ENCODE measurements at places on chromosomes 1 and 21. TPM values are rescaled to one million over a fixed set of nuclear protein-coding genes. Genes with fewer than 3 reads are reported as not detected.

- DNase-seq: no peak
Measured at GRCh38 chr1:18618546-18619466, 11.8 kb upstream of the PAX7 start.

- DNase-seq: no peak
Measured at GRCh38 chr1:177210071-177210470, 39.3 kb downstream of the BRINP2 start.

DNA sequence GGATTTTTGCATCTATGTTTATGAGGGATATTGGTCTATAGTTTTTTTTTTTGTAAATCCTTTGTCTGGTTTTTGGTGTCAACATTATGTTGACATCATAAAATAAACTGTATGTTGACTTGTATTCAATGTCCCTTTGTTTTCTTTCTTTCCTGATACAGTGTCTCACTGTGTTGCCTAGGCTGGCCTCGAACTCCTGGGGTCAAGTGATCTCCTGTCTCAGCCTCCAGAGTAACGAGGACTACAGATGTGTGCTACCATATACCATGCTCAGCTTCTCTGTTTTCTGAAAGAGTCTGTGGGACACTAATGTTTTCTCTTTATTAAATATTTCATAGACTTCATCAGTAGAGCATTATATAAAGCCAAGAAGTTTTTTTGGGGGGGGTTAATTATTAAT lies 18.3 kb downstream of the MAN1C1 start:
- DNase-seq: no peak

- DNase-seq: no peak
Measured at GRCh38 chr1:79196211-79196610, 189.7 kb upstream of the ADGRL4 start.

GRCh38 chr1:29324771-29325351 lies 88.5 kb downstream of the PTPRU start:
- no peak for DNase-seq

DNA sequence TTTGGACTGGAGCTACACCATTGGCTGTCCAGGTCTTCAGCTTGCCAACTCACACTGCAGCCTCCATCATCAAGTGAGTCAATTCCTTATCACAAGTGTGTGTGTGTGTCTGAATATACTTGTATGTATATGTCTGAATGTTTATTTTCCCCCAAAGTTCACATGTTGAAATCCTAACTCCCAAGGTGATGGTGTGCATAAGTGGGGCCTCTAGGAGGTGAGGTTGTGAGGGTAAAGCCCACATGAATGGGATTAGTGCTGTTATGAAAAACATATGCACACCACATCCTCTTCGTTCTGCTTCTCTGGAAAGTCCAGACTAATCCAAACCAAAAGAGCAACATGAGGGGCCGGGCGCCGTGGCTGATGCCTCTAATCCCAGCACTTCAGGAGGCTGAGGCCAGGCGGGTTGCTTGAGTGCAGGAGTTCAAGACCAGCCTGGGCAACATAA lies 48.7 kb upstream of the LBR start:
- no peak for DNase-seq

DNA sequence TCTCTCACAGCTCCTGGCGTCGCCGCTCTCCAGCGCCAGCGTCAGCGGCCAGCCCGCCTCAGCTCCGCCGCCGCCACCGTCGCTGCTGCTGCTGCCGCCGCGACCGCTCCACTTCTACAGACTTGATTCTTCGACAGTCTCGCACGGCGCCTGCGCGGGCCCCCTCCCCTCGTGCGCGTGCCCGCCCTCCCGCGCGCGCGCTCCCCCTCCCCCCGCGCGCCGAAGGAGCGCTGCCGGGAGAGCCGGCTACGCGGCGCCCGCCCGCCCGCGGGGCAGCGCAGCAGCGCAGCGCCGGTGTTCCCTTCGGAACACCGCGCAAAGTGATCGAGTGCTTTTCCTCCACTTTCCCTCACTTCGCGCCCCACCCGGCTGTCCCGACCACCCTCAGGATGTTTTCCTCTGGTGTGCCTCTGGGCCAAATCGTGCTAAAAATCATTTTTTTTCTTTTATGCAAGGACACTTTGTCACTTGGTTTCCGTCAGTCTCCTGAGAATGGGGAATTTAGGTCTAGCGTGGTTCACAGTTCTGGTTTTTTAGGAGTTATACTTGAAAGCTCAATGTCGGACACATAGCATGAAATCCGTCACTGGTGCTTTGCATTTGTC lies at the start of gene IRF2BP2:
Gene IRF2BP2, minus strand, starts transcription at position 118 of the 605 bp plus-strand sequence. CDS start 684 bp downstream, outside the sequence.
- DNase-seq: peak; percentile 80

DNA sequence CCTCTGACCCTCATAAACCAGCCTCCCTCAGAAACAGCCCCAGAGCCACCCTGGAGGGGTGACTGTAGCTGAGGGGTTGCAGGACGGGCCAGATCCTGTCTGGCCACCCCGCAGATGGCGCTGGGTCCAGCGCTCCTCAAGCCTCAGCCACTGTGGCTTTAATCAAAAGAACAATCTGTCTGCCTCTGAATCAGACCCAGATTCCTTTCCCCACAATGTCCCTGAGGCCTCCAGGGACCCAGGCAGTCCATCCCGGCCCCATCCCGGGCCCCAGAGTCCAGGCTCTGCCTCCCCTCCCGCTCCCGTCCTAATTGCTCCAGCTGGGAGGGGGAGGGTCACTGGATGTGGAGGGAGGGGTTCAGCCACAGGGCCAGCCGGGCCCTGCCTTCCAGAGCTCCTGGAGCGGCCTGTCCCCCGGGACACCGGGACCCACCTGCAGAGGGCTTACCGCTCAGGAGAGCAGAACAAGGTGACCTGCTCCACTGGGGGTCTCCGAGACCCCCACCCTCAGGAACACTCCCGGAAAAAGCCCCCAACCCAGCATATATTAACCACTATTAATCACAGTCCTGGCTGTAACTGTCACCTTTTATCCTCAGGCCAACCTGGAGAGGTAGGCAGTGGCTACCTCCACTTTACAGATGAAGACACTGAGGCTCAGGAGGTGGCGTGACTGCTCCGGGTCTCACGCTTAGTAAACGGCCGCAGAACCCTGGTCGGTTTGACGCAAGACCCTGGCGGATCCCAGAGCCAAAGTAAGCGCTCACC lies 836 bp upstream of the FBLIM1 start:
- DNase-seq: no peak

- no peak for DNase-seq
Measured at GRCh38 chr1:45221716-45222115, 15.3 kb upstream of the ZSWIM5 start.

GRCh38 chr1:27296773-27297291 lies 25.1 kb upstream of the TMEM222 start:
- DNase-seq: peak; percentile 56

DNA sequence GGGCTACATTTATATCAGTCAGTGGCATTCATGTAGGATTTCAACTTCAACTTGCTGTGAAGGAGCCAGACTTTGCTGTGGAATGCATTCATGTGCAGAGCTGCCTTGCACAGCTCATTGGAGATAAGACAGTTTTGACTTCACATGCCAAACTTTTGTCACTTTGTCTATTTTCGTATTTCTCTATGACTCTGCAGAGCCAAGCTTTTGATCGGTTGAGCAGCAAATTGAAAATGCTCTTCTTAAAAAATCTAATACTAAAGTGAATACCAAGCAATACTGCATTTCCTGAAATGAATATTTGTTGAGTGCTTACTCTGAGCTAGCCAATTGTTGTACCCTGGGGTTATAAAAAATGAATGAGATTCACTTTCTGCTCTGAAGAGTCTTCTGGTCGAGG lies 388.7 kb downstream of the ST6GALNAC3 start:
- no peak for DNase-seq

DNA sequence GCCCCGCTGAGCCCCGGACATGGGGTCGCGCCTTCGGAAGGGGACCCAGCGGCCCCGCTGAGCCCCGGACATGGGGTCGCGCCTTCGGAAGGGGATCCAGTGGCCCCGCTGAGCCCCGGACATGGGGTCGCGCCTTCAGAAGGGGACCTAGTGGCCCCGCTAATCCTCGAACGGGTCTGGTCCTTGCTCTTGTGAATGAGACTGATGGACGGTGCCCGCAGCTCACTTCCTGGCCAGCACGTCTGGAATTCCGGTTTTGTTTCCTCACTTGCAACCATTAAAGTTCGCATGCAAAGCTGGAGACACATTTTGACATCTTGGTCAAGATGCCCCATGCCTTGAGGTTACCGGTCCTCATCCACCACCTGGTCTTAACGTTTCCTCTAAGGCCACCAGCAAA lies 5.6 kb downstream of the WRAP73 start:
- no peak for DNase-seq

DNA sequence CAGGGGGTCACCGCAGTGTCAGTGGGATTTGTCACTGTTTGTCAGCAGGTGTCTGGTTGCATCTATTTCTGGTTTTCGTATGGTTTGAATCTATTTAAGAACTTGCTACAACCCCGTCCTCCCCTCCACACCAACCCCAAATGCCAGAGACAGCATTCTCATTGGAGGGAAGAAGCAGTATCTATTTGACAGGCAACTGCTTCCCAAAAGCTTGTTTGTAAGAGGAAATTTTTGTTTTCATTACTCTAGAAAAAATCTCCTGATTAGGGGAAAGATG lies 54.4 kb downstream of the NR5A2 start:
- DNase-seq: no peak

DNA sequence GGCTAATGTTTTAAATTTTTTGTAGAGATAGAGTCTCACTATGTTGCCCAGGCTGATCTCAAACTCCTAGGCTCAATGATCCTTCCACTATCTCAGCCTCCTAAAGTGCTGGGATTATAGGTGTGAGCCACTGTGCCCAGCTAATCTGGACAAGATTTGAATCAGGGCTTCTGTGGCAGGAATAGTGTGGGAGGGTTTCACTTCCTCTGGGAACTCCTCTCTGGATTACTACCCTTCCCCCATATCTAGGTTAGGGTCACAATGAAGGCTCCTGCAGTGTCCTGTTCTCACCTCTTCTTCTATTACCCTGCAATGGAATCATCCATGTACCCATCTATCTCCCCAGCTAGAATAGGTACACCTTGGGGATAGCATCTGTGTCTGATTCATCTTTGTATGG lies 133.6 kb upstream of the RAB4A start:
- no peak for DNase-seq

DNA sequence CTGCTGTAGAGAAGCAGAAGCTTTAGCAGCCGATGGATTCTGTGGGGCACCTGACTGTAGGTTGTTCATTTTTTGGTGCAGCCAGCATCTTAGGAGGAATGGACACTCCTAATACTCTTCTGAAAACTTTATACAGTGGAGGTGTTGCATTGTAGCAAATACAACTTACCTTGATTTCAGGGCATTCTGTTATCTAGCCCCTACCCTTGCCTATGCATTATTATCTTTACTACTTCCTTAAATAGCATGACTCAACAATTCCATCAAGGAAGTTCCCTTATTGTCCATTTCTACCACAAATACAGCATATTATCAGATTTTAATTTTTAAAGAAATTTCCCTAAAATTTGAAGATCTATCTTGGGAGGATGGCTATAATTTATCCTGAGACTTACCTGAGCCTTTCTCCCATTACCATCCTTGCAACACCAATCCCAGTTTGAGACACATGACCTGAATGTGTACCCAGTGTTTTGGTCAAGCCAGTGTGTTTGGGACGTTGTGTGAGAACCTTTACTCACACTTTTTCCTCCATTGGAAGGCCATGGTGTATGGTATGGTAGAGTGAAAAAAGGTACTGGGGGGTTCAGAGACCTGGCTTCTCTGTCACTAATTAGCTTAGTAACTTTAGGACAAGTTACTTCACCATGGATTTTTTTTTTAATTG lies 9.2 kb downstream of the POU2F1 start:
- DNase-seq: no peak

DNA sequence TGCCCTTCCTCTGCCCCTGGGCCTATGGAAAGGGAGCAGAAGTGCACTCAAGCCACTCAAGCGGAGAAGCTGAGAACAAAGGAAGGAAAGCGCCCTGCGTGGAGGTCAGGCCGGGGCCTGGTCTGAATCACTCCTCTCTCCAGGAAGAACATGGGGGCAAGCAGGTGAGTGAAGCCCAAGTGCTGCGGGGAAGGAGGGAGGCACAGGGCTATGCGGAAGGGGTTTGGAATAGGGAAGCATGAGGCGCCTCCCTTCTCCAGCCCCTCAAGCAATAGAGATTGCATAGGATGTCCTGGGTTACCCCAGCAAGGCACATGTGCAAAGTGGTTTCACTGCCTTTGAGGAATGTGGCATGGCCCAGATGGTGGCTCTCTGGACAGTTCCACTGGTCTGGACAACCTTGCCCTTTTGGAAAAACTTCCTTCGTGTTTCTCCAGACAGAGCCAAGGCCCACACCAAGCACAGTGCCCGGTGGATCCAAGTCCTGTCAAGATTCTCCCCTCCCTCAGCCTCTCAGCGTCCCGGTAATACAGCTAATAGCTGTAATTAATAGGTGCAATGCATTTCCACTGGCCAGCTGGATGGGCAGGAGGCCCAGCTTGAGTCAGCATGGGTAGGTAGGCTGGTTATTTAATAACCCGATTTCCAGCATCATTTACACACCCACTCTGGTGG lies 13.7 kb downstream of the BLACAT1 start:
- DNase-seq: no peak

- no peak for DNase-seq
Measured at GRCh38 chr21:45378258-45378966, 26.6 kb upstream of the COL18A1 start.

- DNase-seq: no peak
Measured at GRCh38 chr1:60866917-60867531, 215.3 kb upstream of the NFIA start.

DNA sequence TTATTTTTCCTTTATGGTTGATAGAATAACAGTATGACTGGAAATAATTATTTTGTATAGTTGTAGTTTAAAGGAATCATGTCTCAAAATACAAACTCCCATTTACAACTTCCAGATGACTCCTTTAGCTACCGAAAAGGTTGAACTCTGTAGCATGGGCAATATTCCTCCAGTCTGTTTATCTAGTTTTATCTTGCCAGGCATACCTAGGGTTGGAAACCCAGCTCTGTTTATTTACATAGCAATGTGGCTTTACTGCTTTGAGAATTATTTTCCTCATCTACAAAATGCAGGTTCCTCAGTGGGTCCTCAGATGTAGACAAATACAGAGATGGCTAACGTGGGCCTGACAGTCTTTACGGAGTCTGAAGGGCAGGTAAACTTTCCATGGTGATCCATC lies 51.1 kb downstream of the C8A start:
- DNase-seq: no peak

DNA sequence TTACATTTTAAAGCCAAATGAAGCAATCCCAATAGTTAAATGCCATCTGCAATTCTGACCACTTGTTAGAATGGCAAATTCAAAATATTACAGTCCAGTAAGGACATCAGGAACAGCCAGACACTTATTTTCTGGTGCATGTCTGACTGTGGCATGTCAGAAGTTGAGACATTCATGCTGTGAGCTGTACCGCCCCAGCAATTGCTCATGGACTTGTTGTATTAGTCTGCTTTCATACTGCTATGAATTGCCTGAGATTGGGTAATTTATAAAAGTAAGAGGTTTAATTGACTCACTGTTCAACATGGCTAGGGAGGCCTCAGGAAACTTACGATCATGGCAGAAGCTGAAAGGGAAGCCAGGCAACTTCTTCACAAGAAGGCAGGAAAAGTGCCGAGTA lies 19.1 kb downstream of the DDAH1 start:
- DNase-seq: no peak

The MGST3 gene
- polyA plus RNA-seq: 91.2 TPM

The PODN gene
- polyA plus RNA-seq: not detected

The DCDC2B gene
- polyA plus RNA-seq: 0.25 TPM

The EVA1C gene
- polyA plus RNA-seq: 11.0 TPM

The SMPDL3B gene
- not detected for polyA plus RNA-seq

The NHLH1 gene
- not detected for polyA plus RNA-seq

The EPHA10 gene
- polyA plus RNA-seq: not detected

Data from naive thymus-derived CD4-positive, alpha-beta T cell (primary cell).